A172 (cell line): ENCODE measurements at places on chromosomes 4 and X. TPM values are rescaled to one million over a fixed set of nuclear protein-coding genes. Genes with fewer than 3 reads are reported as not detected.

DNA sequence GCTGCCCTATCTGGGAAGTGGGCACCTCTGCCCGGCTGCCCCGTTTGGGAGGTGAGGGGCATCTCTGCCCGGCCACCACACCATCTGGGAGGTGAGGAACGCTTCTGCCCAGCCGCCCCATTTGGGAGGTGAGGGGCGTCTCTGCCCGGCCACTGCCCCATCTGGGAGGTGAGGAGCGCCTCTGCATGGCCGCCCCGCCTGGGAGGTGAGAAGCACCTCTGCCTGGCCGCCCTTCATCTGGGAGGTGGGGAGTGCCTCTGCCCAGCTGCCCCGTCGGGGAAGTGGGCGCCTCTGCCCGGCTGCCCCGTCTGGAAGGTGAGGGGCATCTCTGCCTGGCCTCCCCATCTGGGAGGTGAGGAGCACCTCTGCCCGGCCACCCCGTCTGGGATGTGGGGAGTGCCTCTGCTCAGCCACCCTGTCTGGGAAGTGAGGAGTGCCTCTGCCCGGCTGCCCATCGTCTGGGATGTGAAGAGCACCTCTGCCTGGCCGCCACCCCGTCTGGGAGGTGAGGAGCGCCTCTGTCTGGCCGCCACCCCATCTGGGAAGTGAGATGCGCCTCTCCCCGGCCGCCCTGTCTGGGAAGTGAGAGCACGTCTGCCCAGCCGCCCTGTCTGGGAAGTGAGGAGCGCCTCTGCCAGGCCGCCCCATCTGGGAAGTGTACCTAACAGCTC, 9.8 kb downstream of the PABPC1L2A start:
- DNase-seq: no peak

DNA sequence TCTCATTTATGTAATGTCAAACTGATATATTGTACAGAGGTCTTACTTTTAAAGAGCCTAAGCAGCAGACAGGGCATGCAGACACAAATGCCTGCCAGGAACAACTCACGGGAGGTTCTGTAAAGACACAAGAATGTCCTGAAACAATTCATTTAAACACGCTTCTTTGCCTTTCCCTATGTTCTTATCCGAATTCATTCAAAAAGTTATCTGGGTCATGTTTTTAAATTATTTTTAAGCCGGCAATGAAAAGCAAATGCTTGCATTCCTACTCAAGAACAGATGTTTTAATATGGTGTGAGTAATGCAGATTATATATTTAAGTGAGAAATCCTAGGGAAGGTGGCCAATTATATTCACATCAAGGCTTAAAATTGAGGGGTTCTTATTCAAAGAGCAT, 192.6 kb downstream of the PDGFC start:
- no peak for DNase-seq

- DNase-seq: no peak
Measured at GRCh38 chrX:132957211-132958090, 978 bp downstream of the HS6ST2 start.

DNA sequence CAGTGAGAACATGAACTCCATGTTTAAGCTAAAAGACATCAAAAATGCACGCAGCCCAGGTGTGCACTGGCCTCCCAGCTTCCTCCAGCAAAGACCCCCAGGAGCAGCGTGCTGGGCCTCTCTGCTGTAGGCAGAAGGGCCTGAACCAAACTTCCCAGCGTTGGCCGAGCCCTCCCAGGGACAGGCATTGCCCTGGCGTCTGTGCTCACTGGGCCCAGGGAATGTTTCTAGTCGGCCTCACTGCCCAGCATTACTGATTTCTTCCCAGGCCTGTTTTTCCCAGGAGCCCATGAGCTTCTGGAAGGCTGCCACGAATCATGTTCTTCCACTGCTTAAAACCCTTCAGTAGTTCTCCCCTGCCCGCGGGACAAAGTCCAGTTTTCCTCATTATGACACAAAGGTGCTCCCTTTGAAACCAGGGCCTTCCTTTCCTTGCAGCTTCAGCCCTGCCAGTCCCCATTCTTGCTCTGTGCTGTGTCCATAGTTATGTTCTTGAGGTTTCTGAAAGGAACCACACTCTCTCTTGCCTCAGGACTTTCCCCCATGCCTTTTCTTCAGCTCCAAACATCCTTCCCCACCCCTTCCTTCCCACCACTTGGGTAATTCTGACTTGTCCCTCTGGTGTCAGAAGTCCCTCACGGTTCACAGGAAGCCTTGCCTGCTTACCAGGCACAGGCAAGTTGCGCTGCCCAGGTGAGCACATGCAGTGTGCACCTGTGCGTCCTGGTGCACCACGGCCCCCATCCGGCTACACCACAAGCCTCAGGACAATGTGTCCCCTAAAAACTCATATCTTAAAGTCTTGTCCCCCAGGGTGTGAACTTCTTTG, 93.4 kb upstream of the ENPP6 start:
- DNase-seq: no peak

GRCh38 chrX:28981952-28982351, 394.7 kb downstream of the IL1RAPL1 start:
- DNase-seq: no peak

GRCh38 chr4:7068883-7069282, 1.0 kb upstream of the GRPEL1 start:
- DNase-seq: no peak

DNA sequence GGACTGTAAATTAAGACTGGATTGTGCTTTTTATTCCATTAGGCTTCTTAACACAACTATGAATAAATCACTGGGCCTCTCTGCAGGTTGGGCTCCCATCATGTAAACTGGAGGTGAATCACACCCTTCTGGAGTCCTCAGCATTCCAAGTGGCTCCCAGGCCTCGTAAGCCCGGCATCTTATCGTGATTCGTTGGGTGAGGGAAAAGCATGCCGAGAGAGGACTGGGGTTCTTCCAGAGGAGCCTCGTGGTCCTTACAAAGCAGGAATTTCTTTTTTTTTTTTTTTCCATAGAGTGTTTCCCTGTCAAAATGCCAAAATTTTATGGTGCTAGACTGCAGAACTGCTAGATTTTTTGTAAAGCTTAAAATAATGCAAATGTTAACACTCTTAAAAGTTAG, 20.0 kb downstream of the CLDN22 start:
- peak; percentile 60 for DNase-seq

DNA sequence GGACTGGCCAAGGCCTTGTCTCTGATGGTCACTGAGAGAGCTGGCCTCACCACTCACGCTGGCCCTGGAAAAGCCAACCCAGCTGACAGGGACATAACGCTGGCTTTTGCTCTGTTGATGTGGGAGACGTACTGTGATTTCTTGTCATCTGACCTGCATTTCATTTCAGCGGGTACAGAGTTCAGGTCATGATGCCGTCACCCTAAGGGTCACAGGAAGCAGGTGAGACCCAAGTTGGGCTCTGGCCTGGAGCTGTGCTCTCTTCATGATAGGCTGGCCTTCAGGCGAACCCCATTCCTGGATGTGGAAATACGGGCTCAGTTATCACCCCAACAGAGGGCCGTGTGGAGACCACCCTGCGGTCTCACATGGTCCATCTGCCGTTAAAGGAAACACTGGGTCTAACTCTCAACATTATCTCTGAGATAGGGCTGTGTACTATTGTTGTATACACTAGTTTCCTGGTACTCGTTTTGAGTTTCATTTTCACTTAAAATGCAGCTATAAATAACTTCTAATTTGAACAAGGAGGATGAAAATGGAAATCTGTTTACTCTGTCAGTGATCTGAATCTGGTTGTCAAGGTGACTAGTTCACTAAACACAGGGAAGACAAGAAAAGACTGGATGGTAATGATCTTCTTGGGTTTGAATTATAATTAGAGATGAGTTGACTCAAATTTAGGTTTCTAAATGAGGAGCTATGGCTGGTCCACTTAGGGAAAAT, 89.1 kb downstream of the TBC1D9 start:
- no peak for DNase-seq

GRCh38 chr4:40827758-40828157, 78.0 kb downstream of the NSUN7 start:
- peak; percentile 26 for DNase-seq

GRCh38 chr4:7805533-7806337, 133.9 kb downstream of the AFAP1 start:
- peak; percentile 93 for DNase-seq

- DNase-seq: no peak
Measured at GRCh38 chrX:13013363-13014110, 30.9 kb downstream of the FAM9C start.

GRCh38 chr4:107548211-107548905, 171.7 kb downstream of the PAPSS1 start:
- DNase-seq: no peak

- no peak for DNase-seq
Measured at GRCh38 chr4:153093396-153093795, 110.8 kb upstream of the TRIM2 start.

- no peak for DNase-seq
Measured at GRCh38 chrX:110218591-110218990, 99.3 kb downstream of the AMMECR1 start.

DNA sequence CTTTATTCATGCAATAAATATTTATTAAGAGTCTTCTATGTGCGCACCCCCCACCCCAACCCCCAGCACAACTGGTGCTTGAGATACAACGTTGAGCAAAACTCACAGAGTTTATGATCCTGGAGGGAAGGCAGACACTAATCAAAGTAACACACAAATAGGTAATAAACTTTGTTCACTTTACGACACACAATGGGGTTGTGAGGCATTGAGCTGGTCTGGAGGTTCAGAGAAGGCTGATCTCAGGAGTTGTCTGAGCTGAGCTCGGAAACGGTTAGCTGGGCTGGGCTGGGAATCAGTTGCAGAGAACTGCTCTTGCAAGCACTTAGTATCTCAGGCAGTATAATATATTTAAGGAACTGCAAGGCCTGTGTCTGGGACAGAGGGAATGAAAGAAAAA, 238.5 kb downstream of the SCFD2 start:
- no peak for DNase-seq

DNA sequence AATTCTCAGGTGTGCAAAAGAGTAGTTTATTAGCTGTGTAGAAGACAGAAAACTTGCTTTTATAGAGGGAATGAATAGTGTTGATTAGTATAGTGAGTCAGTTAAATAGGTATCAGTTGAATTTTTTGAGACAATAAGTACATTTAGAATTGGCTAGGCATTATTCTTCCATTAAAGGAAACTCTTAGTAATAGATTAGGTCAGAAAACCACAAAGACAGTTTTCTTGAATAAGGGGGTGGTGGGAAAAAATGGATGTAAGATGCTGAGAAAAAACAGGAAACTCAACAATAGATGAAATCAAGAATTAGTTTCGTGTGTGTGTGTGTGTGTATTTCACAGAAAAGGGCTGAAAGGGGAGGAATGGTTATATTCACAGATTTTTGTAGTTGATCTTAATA, 16.8 kb downstream of the CD38 start:
- no peak for DNase-seq

GRCh38 chrX:107728371-107729099, 47.1 kb downstream of the TSC22D3 start:
- DNase-seq: no peak

The PF4V1 gene
- total RNA-seq: not detected in 2 replicates

The F8A3 gene
- 0.41 and 0.57 TPM in 2 replicates for total RNA-seq

The PCDH19 gene
- total RNA-seq: not detected in 2 replicates

The DUSP9 gene
- total RNA-seq: 9.0 and 9.3 TPM in 2 replicates

The CXorf49 gene
- not detected in 2 replicates for total RNA-seq

The CENPE gene
- 18.4 and 36.2 TPM in 2 replicates for total RNA-seq

The PITX2 gene
- total RNA-seq: 13.5 and 18.3 TPM in 2 replicates

The PLXNB3 gene
- total RNA-seq: 13.8 and 14.3 TPM in 2 replicates

The CT55 gene
- total RNA-seq: 1.5 and 2.5 TPM in 2 replicates

The TXK gene
- total RNA-seq: not detected in 2 replicates

The SLC10A6 gene
- total RNA-seq: not detected in 2 replicates

The CCDC158 gene
- total RNA-seq: not detected in 2 replicates

The MAGEA4 gene
- not detected in 2 replicates for total RNA-seq

The ZNF330 gene
- 39.9 and 40.5 TPM in 2 replicates for total RNA-seq

The OPHN1 gene
- total RNA-seq: 2.7 and 4.0 TPM in 2 replicates
